ENCODE measurements at places on chromosomes 12 and 14.

- no peak for DNase-seq
Observed at GRCh38 chr14:76057914-76058313, 72.4 kb downstream of the IFT43 start.

DNA sequence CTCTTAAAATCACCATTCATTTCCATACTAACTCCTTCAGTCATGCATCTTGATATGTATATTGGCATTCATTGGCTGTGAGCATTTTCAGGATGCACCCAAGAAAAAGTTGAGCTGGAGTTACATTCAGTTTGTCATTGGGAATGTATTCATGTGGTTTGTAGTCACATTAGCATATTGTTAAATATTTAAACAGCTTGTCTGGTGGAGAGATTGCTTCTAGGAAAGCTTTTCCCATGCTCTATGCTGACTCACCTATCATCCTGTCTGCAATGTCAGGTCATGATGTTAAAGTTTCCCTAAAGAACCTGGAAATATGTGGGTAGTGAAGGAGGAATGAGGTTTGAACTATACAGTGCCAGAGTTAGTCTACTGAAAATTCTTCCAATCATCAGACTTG is 583.6 kb downstream of the GALC start:
- DNase-seq, result no peak

- DNase-seq, result peak; percentile 29
Observed at GRCh38 chr12:47270782-47271664, 191.3 kb upstream of the AMIGO2 start.

DNA sequence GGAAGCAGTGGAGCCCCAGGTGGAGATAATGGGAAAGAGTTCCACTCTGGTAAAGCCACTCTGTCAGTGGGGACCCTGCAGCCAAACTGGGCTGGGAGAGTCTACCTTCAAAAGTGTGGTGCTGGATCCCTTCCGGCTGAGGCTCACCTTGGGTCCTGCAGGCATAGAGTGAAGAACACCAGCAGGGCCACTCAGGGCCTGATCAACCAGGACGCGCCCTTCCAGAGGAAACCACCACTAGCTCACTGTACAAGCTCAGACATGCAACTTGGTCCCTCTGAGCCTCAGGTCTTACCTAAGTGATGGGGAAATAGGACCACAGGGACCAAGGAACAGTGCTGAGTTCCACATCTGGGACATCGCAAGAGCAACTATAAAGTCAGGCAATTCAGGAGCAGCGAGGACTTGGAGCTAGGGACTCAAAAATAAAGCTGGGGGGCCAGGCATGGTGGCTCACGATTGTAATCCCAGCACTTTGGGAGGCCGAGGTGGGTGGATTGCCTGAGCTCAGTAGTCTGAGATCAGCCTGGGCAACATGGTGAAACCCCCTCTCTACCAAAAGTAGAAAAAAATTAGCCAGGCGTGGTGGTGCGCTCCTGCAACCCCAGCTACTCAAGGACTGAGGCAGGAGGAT is 5.9 kb upstream of the PRPH start:
- DNase-seq, result no peak
